ENCODE measurements at places on chromosomes 1 and 21. TPM values are rescaled to one million over a fixed set of nuclear protein-coding genes. Genes with fewer than 3 reads are reported as not detected.
A peak's percentile ranks its signal among the peaks of the same experiment; 100 is the strongest.

The FCRL5 gene
- 0.10 TPM for polyA plus RNA-seq

The CFAP74 gene
- polyA plus RNA-seq = 0.57 TPM

The HSD3B1 gene
- not detected for polyA plus RNA-seq

The TEX38 gene
- 0.28 TPM for polyA plus RNA-seq

The SLFNL1 gene
- polyA plus RNA-seq = 0.25 TPM

The ELF3 gene
- polyA plus RNA-seq = 57.1 TPM

The CXADR gene
- 44.0 TPM for polyA plus RNA-seq

DNA sequence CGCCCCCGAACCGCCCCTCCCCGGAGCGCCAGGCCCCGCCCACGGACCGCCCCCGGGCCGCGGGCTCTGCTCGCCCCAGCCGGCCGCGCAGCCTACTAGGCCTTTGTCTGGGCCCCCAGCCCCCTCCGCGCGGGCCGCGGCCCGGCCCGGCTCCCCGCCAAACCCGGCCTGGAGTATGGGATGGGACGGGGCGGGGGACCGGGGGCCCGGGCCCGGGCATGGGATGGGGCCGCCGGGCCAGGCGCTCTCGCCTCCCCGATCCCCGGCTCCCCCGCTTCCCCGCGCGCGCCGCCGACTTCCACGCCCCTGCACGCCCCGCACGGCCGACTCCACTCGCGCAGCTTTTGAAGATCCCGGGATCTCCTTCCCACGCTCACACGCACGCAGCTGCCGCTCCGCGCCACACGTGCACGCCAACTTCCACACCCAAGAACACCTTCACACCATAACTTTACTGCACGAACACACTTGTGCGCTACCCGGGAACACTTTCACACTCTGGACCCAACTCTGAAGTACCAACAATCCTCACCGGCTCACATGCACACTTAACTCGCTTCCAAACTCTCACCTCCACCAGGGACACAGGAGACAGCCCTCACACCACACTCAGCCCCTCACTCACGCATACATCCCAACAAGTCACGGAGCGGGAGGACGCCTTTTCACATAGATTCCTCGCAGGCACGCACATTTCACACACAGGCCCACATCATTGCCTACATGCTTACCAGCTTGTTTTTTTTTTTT is 437 bp upstream of the HSPG2 start:
- peak; percentile 64 for DNase-seq

DNA sequence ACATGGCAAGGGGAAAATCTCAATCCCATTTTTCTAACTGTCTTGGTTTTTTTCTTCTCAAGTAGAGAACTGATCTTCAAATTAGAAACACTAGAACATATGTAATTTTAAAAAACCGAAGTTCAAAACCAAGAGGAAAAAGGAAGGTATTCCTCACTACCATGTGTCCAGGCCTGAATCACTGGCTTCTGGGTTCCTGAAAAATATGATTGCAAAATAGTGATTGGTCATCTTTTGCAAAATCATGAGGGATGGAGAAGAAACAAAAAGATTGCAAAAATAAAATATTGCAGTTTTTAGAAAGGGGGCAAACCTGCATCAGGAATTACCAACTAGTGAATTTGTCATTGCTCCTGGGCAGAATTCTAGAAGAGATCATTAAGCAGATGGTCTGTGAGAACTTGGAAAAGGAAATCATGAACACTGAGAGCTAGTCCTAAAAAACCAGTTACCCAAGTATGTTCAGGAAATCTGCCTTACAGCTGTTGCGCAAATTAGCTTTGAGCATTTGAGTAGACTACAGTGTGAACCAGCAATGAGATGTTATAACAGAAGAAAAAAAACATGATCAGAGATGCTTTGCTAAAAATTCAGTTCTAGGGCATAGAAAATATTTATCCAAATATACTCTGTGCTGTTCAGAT is 49.4 kb downstream of the SPATA46 start:
- no peak for DNase-seq

- no peak for DNase-seq
These were observed 138.9 kb upstream of the SPATA6 start for GRCh38 chr1:48610628-48611542.

- DNase-seq = no peak
These were observed 55.0 kb upstream of the RGS5 start for GRCh38 chr1:163257763-163258162.

GRCh38 chr1:1599030-1599934 is 653 bp downstream of the FNDC10 start:
- DNase-seq = no peak

DNA sequence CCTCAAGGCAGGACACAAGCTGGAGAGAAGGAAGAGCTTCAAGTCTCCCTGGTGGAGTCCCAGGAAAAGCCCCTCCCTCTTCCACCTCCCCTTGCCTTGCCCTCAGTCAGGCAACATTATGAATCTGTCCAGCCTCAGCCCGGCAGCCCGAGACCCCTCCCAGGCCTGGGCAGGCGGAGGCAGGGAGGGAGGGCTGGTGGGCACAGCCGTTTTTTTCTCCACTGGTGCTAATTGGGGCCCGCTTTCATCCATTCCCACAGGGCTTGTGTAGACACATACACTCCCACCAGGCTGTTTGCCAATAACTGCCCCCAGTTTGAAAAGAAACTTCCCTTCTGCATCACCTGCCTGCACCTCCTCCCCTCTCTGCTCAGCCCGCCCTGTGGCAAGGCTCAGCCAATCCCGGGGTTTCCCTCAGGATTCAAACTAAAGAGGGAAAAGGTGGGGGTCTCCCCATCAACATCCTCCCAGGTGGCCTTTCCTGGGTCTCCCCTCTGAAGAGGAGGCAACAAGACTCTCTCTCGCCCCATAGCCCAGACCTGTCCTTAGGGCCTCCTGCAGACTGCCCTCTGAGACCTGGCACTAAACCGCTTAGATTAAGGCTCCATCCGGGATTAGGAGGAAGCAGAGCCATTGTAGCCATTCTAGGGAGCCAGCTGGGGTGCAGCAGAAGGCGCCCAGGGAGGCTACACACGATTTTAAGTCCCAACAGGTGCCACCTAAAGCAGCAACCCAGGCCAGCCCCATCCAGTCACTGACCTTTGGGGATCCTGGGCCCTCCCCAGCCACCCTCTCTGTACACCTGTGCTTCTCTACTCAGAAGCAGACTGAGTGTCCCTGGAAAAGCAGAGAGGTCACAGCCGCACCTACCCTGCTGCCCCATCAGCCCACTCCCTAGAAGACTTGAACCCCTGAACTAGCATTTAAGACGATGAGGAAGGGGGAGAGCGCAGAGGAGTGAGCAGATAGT is 3.5 kb downstream of the IGSF9 start:
- DNase-seq = no peak

DNA sequence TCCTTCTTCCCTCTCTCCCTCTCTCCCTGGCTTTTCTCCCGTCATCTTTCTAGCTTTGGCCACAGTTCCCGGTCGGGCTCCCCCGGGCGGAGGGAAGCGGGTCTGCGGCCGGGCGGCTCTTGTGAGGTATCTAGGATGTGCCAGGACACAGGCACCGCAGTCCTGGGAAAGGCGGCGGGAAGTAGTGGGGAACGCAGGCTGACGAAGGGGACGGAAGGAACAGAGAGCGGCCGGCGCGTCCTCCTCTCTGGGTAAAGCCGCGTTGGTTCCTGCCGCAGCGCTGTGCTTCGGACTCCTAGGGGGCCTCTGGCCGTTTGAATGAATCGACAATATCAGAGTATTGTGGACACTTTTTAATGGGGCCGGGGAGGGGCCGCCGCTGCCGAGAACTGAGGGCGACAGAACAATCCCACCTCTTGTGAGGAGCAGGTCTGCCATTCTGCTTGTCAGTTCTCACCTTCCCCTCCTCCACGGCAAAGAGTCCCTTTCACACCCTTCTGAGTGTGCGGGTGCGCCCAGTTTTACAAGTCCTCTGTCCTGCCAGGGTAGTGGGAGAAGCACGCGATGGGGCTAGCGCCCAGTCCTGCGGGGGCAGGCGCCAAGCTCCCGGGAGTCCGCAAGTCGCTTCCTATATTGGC is 1.2 kb upstream of the LHX9 start:
- no peak for DNase-seq

- no peak for DNase-seq
These were observed 30.5 kb upstream of the NFIA start for GRCh38 chr1:61051719-61052394.

GRCh38 chr1:1927751-1928150 is 8.7 kb upstream of the TMEM52 start:
- no peak for DNase-seq

GRCh38 chr1:41481109-41481775 is 3.2 kb downstream of the EDN2 start:
- DNase-seq = no peak

DNA sequence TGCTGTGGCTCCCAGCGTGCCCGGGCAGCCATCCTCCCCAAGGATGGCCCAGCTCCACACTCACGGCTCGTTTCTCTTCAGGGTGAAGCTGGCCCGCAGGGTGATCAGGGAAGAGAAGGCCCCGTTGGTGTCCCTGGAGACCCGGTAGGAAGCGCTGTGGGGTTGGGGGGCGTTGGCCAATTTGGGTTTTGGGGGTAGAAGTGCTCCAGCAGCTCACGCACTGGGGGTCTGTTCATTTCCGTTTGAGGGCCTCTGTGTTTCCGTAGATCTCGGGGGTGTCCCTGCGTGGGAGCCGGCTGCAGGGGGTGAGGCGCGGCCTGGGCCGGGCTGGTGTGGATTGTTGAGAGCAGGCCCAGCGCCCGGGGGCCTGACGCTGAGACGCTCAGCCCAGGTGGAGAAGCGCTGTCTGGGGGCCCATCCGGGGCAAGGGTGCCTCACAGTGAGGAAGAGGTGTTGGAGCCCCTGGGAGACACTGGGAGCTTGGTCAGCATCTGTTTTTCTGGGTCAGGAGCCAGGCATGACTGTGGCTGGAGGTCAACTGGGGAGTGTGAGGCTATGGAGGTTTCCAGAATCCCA is 12.6 kb downstream of the COL6A1 start:
- no peak for DNase-seq

- DNase-seq = no peak
These were observed 9.0 kb downstream of the ADORA1 start for GRCh38 chr1:203136409-203137042.

GRCh38 chr1:81803431-81804110 is 2.8 kb downstream of the ADGRL2 start:
- DNase-seq = peak; percentile 35

GRCh38 chr21:44090325-44090724 is 16.9 kb upstream of the PWP2 start:
- DNase-seq = no peak

DNA sequence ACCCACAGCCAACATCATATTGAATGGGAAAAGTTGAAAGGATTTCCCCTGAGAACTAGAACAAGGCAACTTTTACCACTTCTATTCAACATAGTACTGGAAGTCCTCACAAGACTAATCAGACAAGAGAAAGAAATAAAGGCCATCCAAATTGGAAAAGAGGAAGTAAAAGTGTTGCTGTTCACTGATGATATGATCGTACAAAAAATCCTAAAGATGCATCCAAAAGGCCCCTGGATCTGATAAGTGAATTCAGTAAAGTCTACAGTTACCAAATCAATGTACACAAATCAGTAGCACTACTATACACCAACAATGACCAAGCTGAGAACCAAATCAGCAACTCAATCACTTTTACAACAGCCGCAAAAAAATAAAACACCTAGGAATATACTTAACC is 28.3 kb downstream of the RAB3GAP2 start:
- DNase-seq = no peak

DNA sequence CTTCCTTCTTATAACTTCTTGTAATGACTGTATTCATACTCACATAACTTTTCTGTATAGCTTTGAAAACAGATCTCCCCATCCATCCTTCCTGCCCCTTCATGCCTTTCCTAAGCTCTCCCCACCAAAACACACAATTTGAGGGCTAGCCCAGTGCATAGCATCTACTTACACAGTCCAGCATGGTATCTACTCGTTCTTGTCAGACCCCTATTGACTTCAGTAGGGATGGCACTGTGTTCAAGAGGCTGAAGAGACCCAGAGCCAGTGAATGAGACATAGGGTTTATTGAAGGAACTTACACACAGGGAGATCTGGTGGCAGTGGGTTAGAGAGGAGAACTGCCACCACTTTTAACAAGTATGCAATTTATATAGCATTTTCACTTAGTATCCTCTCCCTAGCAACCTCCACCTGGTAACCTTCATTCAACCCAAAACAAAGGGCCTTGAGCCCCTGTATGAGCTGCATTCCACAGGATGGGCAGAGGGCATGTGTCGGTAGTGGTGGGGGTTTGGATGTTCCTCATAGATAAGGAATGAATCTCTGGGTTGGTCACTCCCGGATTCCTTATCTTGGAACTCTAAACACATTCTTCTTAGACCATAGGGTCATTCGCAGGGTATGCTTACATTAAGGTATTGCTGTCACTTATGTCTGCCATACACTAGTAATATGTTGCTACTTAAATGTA is 64.9 kb upstream of the GNG12 start:
- DNase-seq = no peak

DNA sequence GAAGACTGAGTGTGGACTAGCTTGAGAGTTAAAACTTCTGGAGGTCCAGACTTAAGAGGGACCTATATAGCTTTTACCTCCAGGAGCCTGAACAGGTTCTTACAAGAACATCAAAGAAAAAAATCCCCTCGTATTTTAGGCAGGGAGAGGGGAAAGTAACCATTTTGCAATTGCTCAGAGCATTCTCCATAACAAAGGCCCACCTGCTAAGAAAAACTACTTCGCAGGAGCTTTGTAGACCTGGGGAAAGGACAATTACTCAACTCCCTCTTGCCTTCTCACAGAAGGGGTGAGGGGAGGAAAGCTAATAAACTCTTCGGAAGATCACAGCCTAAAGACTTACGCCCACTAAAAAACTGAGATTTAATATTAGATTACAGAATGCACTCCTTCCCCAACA is 86.3 kb downstream of the RERE start:
- no peak for DNase-seq

DNA sequence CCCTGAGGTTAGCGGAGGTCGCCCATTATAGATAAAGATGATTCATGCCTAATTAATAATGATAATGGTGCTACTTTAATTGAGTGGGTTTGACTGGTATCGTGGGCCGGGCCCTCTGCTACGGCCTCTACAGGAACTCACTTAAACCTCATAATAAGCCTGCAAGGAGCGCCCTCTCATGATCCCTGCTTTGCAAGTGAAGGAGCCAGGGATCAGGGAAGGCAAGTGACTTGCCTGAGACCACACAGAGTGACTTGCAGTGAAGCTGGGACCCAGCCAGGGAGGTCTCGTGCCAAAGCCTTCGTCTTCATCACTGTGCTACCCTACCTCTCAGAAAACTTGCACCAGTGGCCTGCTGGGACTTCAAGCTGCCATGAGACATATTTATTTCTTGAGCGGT is 166.3 kb upstream of the KLHDC7A start:
- DNase-seq = no peak

GRCh38 chr21:24895885-24896734 is 711.2 kb downstream of the MRPL39 start:
- DNase-seq = no peak

GRCh38 chr1:154730259-154730658 is 122.3 kb upstream of the ADAR start:
- DNase-seq = no peak

All from right renal cortex interstitium (tissue), 3 donors.